ENCODE measurements at places on chromosomes 16 and 17.

DNA sequence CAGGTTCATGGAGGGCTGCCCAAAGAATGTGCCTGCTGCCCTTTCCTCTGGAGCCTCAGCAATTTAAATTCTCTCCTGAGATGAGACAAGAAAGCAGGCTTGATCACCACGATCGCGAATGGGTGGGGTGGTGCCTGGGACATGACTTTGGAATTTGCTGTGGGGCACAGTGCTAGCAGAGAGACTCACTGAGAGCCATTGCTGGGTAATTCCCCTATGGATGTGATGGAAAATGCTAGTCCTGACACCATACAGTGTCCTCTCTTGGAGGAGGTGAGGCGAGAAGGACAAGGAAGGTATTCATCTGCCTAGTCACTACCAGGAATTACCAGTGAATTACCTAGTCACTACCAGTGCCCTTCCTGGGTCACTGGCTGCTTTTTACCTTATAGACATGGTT, 15.5 kb downstream of the FAM20A start:
- DNase-seq, result no peak

DNA sequence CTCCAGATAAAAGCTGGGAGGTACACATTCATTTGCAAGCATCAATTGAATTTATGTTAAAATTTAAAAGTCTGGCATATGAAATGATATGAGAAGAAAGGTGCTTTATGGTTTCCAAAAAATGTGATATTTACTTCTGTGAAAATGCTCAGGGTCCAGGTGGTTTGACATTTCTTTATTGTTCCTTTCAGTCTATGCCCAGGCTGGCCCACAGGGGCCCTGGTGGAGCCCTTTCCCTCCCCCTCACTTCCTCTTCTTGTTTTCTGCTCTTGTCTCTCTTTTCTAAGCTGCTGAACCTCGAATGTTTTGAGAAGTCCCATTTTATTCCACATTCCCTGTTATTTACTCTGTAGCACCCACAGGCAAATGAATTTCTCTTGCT, 127.8 kb downstream of the HS3ST3B1 start:
- DNase-seq, result no peak

DNA sequence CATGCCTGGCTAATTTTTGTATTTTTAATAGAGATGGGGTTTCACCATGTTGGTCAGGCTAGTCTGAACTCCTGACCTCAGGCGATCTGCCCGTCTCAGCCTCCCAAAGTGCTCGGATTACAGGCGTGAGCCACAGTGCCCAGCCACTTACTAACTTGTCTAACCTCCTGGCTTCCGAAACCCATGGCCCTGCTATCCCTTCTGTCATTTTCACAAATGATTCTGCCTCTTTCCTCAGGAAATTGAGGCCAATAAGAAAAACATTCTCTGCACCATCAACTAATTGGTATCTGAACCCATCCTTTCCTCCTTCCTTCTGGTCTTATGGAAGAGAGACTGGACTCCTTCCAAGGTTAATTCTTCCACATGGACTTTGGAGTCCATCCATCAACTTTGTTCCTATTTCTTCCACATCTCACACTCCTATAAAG, 27.9 kb upstream of the TNRC6A start:
- peak; percentile 35 for DNase-seq

DNA sequence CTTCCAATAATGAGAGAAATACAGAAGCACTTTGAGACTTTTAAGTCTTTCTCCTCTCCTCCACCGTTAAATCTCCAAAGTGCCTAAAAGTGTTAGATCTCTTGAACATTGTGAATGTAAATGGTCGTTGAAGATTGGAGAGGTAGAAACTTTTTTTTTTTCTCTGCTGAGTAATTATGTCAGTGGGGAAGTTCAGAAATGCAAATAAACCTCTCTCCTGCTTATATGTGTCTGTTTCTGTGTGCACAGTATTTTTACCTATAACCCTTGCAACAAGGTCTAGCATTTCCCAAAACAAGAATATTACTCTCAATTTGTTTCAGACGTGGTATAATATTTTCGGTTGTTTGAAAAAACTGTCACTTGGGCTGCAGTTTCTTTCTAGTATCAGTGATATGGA, 833.6 kb upstream of the CDH8 start:
- no peak for DNase-seq

DNA sequence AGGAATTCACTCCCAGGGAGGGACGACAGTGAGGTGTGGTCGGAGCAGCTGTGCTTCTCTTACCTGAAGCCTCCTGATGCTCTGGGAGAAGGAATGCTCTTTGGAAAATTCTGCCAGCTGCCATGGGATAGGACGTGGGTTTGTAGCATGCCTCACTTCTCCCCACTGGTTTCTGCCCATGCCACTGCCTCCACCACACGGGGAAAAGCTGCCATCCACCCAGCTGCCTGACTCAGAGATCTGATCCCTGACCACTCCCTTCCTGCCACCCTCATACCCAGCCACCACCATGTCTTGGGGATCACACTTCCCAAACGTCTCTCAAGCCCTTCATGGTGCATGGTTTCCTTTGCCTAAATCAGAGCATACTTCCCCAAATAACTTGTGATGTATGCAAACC, 80.0 kb downstream of the CPPED1 start:
- DNase-seq, result no peak

Measured in fibroblast of skin of left biceps (primary cell).